ENCODE measurements at places on chromosomes 12 and 14. TPM values are rescaled to one million over a fixed set of nuclear protein-coding genes. Genes with fewer than 3 reads are reported as not detected.
A peak's percentile ranks its signal among the peaks of the same experiment; 100 is the strongest.

GRCh38 chr14:103994535-103995184 is 52.3 kb upstream of the RD3L start:
- DNase-seq, result no peak

DNA sequence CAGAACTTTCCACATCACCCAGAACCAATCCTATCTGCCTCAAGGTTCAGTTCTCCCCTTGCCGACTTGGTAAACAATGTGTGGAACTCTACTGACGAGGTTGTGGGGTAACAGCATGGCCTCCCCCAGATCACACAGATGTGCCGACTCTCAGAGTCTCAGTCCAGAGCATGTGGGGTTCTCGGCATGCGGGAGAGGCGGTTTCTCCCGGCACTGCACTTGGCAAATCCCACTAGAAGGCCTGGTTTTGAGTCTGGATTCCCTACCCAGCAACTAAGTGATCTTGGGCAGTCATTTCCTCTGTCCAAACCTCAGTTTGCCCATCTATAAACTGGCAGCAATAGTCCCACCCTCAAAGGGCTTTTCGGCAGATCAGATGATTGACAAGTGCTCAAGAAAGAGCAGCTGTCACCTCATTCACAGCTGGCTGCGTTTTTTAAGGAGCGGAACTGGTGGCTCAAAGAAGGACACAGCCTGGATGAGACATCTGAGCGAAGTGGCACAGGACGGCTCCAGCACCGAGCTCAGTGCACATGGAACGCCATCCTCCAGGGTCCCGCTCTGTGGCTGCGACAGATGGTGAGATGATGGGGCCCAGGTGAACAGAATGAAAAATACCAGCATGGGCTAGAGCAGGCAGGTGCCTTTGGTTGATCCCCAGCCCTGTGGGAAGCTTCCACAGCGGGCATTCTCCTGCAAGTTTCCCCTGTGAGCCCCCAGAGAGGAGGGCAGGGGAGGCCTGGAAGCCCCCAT is 7.3 kb downstream of the TESC start:
- no peak for DNase-seq

DNA sequence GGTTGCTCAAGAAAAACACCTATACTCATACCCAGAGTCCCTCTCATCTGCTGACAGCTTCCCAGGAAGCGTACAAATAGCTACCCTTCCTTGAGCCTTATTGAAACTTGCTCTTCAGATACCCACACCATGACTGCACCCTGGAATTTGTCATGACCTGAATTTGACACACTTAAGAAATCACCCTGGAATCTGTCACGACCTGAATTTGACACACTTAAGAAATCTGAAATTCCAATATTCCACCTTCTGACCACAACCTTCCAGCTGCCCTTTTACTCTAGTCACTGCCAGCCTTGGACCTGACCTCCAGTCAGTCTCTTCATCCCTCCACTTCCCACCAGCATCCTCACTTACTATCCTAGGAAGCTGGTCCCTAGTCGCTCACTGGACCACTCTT is 1.1 kb upstream of the HAL start:
- DNase-seq, result no peak

The COQ6 gene
- total RNA-seq, result 29.4 TPM

The AMHR2 gene
- not detected for total RNA-seq

GRCh38 chr14:100122481-100123223 is 36.8 kb downstream of the DEGS2 start:
- DNase-seq, result no peak

DNA sequence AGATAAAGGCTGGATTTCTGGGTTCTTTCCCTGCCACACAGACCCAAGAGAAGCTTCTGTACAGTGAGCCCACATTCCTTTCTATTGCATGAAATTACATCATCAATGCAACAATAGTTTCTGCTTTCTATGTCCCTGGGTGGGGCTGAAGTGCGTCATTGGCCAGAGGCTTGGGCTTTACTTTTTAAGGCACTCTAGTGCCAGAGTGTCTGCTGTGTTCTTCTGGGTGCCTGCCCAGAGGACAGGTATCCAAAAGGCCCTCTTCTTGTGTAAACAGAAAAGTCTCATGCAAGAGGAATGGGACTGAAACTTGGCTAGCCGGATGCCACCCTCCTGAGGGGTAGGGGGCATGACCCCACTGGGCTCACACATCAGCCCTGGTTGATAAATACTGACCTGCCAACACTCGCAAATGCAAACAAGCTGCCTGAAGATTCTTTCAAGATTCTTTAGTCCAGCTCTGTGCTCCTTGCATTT is 5.9 kb downstream of the KRT86 start:
- DNase-seq, result no peak

GRCh38 chr14:89399594-89400068 is 17.4 kb downstream of the FOXN3 start:
- DNase-seq, result no peak

DNA sequence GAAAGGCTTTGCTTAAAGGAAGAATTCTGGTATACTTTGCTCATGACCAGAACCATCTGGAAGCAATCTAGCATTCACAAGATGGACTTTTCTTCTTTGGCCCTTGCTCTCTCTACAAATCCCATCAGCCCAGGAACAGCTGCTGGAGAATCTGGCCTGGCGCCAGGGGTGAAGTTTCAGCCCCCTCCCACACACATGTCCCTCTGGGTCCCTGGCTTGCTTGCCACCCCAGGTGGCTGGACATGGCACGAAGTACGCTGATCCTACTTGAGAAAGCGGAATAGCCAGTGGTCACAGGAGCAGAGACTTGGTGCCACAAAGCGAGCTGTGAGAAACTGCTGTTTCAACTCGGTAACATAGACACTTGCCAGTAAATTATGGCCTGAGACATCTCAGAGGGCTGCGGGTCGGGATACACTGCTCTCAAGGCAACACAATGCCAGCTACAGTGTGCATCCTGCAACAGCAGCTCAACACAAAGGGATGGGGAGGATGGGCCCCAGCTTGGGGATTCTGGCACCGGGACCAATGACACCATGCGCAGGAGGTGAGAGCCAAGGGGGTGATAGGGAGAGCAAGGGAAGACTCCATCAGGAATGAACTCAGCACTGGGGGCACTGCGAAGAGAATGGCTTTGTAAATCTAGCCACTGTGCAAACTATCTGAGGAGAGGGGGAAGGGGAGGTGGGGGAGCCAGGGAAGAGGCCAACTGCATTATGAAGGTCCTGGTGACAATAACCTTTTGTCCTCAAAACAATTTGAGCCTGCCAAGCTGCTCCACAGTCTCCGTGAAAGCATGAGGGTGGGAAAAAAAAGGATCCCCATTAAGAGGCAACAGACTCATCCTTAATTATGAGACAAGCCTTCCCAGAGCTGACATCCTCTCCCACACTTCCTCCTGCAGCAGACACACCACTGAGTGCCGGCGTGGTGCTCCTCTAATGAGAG is 219.9 kb downstream of the PPM1H start:
- no peak for DNase-seq

GRCh38 chr12:6284273-6284672 is 26.2 kb upstream of the PLEKHG6 start:
- no peak for DNase-seq

The LRP6 gene
- total RNA-seq, result 29.3 TPM

The KRT72 gene
- total RNA-seq, result not detected

DNA sequence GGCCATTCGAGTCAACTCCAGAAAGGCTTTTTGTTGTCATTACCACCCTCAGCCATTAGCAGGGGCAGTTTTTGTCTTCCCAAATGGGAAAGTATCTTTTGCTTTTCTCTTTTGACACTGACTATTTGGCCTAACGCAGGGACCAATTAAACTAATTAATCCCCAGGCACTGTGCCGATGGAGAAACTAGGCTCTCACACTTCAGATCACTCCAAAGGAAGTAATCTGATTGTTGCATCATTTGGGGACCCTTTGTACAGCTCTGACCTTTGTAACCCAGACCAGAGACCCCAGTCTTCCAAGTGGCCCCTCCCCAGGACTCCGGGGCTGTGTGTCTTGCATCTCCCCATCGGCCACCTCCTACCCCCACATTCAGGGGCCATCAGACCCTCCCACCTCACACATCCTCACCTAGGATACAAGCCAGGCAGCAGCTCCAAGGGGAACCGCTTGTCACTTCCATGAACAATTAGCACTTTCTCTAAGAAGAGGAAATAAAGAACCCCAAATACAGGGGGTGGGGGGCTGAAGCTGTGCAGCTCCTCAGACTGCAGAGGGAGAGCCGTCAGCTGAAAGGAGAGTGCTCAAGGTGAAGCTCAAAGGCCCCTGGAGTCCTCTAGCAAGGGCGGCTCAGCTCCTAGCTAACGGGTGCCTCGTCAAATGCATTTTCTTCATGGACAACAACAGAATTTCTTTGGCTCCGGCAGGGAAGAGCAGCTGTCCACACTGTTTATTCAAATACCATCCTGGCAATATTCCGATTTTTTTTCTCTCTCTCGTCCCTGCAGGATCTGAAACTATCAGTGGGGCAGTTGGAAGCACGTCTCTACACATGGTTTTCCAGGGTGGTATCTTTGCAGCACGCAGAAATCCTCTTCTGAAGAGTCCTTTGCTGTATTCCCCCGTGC is 64.3 kb upstream of the DIO3 start:
- DNase-seq, result no peak

The JAG2 gene
- total RNA-seq, result 59.0 TPM

- peak; percentile 96 for DNase-seq
Measured at GRCh38 chr12:12979731-12980259, 20.3 kb downstream of the HEBP1 start.

DNA sequence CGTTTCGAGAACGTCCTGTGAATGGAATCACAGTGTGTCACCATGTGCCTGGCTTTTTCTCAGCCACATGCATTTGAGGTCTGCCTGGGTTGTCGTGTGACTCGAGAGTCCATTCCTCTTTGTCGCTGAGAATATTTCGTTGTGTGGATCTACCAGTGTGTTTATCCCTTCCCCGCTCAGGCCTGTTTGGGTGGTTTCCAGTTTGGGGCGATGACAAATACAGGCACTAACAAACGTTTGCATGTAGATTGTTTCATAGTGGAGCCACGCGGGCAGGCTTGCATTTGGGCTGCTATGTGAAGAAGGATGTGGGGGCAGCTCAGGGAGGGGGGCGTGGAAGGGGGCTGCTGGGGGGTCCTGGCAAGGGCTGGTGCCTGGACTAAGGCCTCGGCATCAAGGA is 14.1 kb downstream of the RIN3 start:
- DNase-seq, result no peak

GRCh38 chr12:56631790-56632700 is 1.9 kb upstream of the BAZ2A start:
- DNase-seq, result no peak

The C1QL4 gene
- total RNA-seq, result not detected

DNA sequence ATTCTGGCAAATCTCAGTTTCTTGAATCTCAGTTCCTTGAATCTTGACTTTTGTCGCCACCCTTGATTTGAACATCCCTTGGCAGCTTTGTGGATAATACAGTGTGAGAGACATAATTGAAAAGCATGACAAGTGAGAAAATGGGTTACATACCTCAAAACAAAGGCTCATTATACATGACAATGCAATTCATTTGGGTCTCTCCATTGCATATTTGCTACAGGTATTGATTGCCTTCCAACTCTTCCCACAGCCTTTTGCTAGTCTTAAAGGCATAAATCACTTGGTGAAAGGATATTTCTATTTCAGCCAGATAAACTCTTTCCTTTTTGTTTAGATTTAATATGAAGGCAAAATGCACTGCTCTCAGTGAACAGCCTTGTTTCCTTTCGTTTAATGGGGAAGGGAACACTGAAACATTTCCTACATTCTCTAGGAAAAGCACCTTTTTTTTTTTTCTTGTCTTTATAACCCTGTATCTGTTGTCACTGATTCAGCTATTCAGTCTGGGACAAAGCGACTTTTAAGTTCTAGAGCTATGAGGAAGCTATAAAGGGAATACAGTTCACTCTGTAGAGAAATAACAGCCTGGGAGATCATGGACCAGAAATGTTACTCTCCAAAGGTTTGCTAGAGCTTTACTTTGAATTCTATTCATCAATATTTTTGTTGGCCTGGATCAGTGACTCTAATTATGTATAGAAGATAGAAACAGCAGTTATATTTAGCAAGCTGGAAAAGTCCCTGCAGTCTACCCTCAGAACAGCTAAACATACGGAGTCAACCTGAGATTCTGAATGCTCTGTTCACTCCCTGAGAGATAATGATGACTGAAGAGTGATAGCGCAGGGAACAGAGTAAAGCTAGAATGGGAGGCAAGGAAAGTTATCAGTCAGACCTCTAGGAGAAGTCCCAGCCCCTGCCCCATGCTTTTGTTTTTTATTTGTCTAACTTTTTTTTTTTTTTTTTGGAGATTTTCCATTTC is 311.4 kb downstream of the RGS6 start:
- DNase-seq, result no peak

GRCh38 chr12:4190366-4191063 is 83.0 kb upstream of the CCND2 start:
- DNase-seq, result no peak

The SYNDIG1L gene
- total RNA-seq, result not detected

DNA sequence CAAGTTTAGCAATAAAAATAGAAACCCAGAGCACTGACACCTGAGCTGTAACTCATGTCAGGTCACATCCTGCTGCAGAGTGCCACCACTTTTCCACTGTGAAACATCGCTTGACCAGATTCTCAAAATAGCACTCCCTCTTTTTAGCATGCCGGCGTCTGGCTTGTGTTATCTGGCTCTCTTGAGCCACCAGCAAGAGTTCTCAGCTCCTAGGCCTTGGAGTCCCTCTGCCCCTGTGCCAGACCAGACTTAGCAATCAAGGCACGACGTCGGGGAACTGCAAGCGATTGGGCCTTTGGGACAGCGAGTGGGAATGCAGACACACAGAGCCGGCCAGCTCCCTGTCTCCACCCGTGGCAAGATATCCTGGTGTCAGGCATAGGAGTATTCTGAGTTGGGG is 52.5 kb downstream of the SPIC start:
- no peak for DNase-seq

Measured in glomerular endothelial cell (primary cell).